Pancreas (tissue), 10 donors: ENCODE measurements at places on chromosomes 5 and 9.

DNA sequence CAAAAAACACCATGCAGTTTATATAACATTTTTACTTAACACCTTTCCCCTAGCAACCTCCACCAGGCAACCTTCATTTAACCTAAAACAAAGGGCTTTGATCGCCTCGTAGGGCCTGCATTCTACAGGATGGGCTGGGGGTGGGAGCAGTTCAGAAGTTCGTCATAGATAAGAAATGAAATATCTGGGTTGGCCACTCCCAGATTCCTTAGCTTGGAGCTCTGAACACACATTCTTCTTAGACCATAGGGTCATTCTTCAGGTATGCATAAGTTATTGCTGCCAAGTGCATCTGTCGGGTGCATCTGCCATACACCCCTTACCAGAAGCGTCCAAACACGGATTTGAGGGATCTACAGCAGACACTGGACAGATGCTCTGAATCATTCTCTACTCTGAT, 4.3 kb upstream of the SLC22A5 start:
- H3K36me3 ChIP-seq, result no peaks in the 10 kb centered on the region
- no peak overlapping the region for H3K4me3 ChIP-seq
- no peak overlapping the region for H3K27ac ChIP-seq
- H3K27me3 ChIP-seq, result no peaks in the 10 kb centered on the region

DNA sequence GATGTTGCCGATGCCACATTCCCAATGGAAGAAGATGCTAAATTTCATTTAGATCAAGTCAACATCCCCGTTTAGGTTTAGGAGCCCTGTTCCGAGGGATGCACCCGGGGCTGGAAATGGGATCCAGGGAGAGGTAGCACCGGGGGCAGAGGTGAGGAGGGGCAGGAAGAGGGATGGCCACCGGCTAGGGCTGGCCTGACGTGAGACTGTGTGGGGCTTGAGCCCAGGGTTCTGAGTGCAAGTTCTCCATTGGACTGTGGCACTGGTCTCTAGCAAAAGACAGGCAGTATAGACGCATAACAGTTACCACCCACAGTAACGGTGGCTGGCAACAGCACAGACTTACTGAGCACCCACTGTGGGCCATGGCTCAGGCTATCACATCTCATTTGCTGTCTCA, 209.0 kb upstream of the MVB12B start:
- DNase-seq, result no peak
- no peak overlapping the region for H3K4me3 ChIP-seq
- H3K4me1 ChIP-seq, result no peaks in the 10 kb centered on the region
- H3K27me3 ChIP-seq, result no peaks in the 10 kb centered on the region

DNA sequence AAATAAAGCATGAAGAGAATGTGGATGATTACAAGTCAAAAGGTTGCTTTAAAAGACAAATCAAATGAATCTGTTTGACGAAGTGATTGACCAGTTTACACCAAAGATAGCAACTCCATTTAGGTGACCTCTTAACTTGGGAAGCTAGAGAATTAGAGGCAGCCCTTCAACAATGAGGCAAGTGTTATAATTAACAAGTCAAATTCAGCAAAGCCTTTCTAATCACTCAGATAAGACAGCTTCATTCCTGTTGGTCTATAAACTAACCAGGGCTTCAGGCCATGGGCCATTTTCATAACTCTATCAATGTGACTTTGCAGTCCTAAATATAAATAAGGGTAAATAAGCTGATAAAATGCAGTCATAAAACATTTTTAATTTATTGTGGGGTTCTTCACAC, 712.2 kb upstream of the SEMA6A start:
- no peaks in the 10 kb centered on the region for H3K4me1 ChIP-seq
- H3K4me3 ChIP-seq, result no peak overlapping the region
- no peaks in the 10 kb centered on the region for H3K27me3 ChIP-seq

DNA sequence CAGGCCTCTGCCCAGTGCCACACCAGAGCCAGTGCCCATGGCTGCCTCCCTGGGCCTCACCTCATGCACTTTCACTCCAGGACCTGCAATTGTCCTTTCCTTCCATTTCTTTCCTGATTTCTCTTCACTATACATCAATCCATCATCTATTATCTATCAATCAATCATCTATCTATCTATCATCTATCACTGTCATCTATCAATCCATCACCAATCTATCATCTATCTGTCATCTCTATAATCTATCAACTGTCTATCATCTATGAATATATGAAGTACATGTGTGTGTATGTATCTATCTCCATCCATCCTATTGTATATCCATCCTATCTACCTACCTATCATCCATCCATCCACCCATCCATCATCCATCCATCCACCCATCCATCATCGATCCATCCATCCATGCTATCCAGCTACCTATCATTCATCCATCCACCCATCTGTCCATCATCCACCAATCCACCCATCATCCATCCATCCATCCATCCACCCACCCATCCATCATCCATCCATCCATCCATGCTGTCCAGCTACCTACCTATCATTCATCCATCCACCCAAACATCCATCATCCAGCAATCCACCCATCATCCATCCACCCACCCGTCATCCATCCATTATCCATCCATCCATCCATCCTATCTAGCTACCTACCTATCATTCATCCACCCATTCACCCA, 26.9 kb downstream of the SLC6A3 start:
- no peaks in the 10 kb centered on the region for H3K27me3 ChIP-seq
- H3K27ac ChIP-seq, result no peak overlapping the region
- H3K36me3 ChIP-seq, result no peaks in the 10 kb centered on the region
- DNase-seq, result no peak

- H3K36me3 ChIP-seq, result no peaks in the 10 kb centered on the region
- no peaks in the 10 kb centered on the region for H3K4me1 ChIP-seq
- H3K27ac ChIP-seq, result no peak overlapping the region
- no peak overlapping the region for H3K4me3 ChIP-seq
Observed at GRCh38 chr9:99162759-99163364, 57.9 kb downstream of the TGFBR1 start.

DNA sequence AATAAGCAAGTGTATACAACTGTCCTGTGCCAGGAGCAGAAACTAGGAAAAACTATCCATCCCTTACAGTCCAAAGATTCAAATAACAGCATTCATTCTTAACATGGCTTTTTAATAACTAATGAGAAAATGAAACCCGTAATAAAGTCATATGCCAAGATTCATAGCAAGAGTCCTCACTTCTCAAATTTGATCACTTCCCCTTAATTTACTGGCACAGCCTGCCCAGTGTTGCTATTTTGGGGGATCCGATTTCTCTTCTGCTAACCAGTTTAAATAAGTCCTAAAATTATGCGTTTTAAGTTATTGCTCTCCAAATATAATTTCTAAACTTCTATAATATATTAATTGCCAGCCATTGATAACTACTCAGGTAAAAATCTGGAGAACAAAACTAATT, 177.0 kb upstream of the PTGER4 start:
- H3K36me3 ChIP-seq, result no peaks in the 10 kb centered on the region
- no peaks in the 10 kb centered on the region for H3K4me1 ChIP-seq
- no peak for DNase-seq
- no peaks in the 10 kb centered on the region for H3K27me3 ChIP-seq
- no peak overlapping the region for H3K4me3 ChIP-seq

DNA sequence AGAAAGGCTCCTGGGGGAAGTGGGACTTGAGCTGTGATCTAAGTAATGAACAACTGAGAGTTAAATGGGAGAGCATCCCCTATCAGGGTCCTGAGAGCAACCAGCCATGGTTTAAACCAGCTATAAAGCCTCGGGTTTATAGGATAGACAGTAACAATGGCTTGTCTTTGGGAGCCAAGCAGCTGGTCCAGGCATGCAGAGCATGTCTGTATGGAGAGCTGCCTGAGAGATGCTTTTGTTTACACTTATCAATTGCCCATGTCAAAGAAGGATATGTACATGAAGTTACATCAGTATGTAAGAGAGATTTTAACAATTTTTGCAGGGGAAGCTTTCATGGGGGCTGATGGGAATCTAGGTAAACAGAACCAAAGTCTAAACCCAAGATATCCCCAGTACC, 4.4 kb downstream of the TGFBI start:
- H3K36me3 ChIP-seq, result no peaks in the 10 kb centered on the region
- no peaks in the 10 kb centered on the region for H3K27me3 ChIP-seq
- H3K4me3 ChIP-seq, result no peak overlapping the region
- peaks cover 4% of the 10 kb centered on the region for H3K4me1 ChIP-seq
- H3K27ac ChIP-seq, result no peak overlapping the region

- no peak overlapping the region for H3K4me3 ChIP-seq
- H3K27me3 ChIP-seq, result no peaks in the 10 kb centered on the region
- no peaks in the 10 kb centered on the region for H3K4me1 ChIP-seq
- no peaks in the 10 kb centered on the region for H3K36me3 ChIP-seq
Observed at GRCh38 chr9:13555516-13555915, 276.0 kb upstream of the MPDZ start.

- H3K36me3 ChIP-seq, result no peaks in the 10 kb centered on the region
- peak; percentile 64 for DNase-seq
- H3K27me3 ChIP-seq, result no peaks in the 10 kb centered on the region
Observed at GRCh38 chr5:180431932-180432331, 62.2 kb upstream of the CNOT6 start.

DNA sequence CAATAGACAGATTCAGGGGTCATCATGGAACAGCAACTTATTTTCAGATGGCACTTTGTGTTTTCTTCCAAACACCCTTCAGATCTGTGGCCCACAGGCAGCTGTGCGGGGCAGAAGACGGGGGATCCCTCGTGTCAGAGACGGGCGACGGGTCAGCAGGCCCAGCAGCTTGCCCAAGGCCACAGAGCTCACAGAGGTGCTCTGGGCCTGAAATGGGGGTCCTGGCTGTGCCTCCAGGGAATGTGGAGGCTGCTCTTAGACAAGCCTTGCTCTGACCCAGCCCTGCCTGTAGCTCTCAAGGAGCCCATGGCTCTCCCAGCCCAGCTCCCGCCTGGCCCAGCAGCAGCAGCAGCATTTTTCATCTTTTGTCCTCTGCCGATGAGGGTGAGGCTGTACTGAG, 40.9 kb upstream of the SARDH start:
- no peaks in the 10 kb centered on the region for H3K36me3 ChIP-seq
- no peak for DNase-seq
- H3K4me3 ChIP-seq, result no peak overlapping the region
- H3K27me3 ChIP-seq, result no peaks in the 10 kb centered on the region
- no peaks in the 10 kb centered on the region for H3K4me1 ChIP-seq
- H3K27ac ChIP-seq, result no peak overlapping the region

GRCh38 chr9:85262333-85262732, 479.4 kb downstream of the AGTPBP1 start:
- H3K4me3 ChIP-seq, result no peak overlapping the region
- no peaks in the 10 kb centered on the region for H3K27me3 ChIP-seq
- DNase-seq, result no peak

- no peak overlapping the region for H3K4me3 ChIP-seq
- DNase-seq, result no peak
- peak overlapping the region; percentile 32 for H3K27ac ChIP-seq
- peaks cover 9% of the 10 kb centered on the region for H3K4me1 ChIP-seq
- no peaks in the 10 kb centered on the region for H3K36me3 ChIP-seq
Observed at GRCh38 chr9:4235871-4236804, 63.7 kb downstream of the GLIS3 start.

DNA sequence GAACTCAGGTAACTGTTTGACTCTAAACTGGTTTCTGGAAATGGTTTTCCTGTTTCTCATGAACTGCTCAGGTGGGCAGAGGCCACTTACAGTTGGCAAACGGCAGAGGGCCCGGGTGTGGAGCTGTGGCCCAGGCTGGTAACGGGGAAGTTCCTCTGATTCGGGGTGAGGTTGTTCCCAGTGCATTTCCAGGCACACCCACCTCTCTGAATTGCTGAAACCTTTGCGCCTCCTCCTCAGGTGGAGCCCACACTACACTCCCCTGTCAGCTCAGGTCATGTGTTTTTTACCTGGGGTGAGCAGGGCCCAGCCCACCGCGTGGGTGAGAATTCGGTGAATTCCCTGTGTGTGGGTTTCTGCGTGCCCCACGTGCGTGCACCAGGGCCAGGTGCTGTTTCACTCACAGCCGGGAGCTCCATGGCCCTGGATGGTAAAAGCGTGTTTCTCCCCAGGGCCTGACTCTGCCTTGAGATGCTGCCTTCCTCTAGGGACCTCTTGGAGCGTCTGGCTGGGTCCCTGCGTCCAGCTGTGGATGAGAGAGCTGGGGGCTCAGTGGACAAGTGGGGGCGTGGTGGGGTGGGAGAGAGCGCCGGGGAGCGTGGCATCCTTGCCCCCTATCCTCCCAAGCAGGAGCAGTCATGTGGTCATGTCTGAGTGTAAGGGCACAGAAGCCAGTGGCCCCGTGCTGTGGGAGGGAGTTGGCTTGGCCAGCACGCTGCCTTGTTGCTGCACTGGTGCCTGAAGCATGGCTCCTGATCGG, 33.5 kb upstream of the LPCAT1 start:
- DNase-seq, result no peak
- no peak overlapping the region for H3K4me3 ChIP-seq
- H3K36me3 ChIP-seq, result no peaks in the 10 kb centered on the region
- H3K27me3 ChIP-seq, result no peaks in the 10 kb centered on the region

DNA sequence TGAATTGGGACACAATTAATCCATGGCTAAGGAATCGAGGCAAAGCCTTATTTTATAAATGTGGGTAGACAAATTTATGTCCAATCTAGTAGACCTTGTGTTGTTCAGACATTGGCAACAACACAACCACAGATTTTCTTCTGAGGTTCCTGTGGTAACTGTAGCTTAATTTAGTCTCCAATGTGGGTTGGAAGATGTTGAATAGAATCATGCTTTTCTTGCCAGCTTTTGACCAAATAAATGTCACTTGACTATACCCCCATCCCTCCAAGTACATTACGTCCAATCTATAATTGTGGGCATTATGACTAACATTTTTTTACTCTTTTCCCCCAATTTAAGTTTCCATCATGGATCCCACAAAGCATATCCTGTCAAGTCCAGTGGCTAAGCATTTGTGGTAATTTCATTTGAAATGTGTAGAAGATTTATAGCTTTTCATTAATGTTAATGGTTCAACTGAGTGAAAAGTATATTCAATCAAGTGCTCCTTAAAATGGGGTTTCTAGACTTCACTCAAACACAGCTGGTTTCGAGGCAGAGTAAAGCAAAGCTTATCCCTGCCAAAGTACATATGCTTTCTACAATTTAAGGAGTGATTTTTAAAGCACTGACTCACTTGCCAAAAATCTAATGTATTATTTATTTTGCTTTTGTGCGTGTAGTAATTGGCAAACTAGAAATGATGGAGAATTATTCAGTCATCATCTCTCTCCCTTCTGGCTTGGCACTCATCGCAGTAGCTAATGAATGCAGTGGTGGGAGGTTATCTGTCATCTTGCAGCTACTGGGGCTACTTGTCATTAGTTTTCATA, 141.8 kb downstream of the FAM174A start:
- no peak for DNase-seq
- H3K27me3 ChIP-seq, result no peaks in the 10 kb centered on the region
- no peak overlapping the region for H3K27ac ChIP-seq
- no peak overlapping the region for H3K4me3 ChIP-seq
- no peaks in the 10 kb centered on the region for H3K36me3 ChIP-seq

- no peak overlapping the region for H3K27ac ChIP-seq
- DNase-seq, result no peak
- no peaks in the 10 kb centered on the region for H3K27me3 ChIP-seq
- no peaks in the 10 kb centered on the region for H3K4me1 ChIP-seq
Observed at GRCh38 chr5:122182491-122182921, 53.2 kb downstream of the ZNF474 start.
